Effector CD4-positive, alpha-beta T cell (primary cell): ENCODE measurements at places on chromosomes 4 and X.
A peak's percentile ranks its signal among the peaks of the same experiment; 100 is the strongest.

DNA sequence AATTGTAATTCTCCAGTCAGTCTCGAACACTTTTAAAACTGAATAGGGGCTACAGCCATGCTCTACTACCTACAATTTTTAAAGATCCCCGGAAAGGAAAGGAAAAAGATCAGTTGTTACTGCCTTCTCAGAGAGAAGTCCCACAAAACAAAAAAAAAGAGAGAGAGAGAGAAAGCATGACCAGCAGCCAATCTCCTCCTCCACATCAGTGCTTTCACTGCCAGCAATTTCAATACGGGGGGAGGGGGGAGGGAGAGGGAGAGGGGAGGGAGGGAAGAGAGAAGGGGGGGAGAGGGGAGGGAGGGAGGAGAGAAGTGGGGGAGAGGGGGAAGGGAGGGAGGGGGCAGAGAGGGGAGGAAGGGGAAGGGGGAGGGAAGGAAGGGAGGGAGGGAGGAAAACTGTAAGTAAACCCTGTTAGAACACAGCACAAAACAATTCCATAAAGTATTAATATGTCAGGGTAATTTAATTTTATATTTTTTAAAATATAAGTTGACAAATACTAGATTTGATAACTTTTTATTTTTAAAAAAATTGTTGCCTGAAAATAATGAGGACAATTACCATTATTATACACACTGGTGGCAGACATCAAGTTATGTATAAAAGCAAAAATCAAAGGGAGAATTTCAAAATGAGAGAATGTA, 108.0 kb downstream of the LRBA start:
- DNase-seq: no peak

- no peak for DNase-seq
Observed at GRCh38 chrX:81615979-81616378, 414.1 kb downstream of the SH3BGRL start.

GRCh38 chr4:43133566-43133965, 241.1 kb downstream of the GRXCR1 start:
- no peak for DNase-seq

- no peak for DNase-seq
Observed at GRCh38 chr4:130233377-130234047, 1137.6 kb downstream of the C4orf33 start.

DNA sequence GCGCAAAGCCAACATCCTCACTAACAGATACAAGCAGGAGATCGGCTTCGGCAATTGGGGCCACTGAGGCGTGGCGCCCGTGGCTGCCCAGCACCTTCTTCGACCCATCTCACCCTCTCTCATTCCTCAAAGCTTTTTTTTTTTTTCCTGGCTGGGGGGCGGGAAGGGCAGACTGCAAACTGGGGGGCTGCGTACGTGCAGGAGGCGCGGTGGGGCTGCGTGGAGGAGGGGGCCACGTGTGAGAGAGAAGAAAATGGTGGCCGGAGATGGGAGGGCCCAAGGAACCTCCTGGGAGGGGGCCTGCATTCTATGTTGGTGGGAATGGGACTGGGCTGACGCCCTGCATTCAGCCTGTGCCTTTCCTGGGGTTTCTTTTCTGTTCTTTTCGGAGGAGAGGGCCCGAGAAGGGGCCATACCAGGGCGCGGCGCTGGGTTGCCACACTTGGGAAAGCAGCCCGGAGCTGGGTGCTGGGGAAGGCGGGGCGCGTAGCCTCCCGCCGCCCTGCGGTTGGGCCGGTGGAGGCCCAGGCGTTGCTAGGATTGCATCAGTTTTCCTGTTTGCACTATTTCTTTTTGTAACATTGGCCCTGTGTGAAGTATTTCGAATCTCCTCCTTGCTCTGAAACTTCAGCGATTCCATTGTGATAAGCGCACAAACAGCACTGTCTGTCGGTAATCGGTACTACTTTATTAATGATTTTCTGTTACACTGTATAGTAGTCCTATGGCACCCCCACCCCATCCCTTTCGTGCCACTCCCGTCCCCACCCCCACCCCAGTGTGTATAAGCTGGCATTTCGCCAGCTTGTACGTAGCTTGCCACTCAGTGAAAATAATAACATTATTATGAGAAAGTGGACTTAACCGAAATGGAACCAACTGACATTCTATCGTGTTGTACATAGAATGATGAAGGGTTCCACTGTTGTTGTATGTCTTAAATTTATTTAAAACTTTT, 4.5 kb downstream of the MID1IP1 start:
- DNase-seq: peak; percentile 44

DNA sequence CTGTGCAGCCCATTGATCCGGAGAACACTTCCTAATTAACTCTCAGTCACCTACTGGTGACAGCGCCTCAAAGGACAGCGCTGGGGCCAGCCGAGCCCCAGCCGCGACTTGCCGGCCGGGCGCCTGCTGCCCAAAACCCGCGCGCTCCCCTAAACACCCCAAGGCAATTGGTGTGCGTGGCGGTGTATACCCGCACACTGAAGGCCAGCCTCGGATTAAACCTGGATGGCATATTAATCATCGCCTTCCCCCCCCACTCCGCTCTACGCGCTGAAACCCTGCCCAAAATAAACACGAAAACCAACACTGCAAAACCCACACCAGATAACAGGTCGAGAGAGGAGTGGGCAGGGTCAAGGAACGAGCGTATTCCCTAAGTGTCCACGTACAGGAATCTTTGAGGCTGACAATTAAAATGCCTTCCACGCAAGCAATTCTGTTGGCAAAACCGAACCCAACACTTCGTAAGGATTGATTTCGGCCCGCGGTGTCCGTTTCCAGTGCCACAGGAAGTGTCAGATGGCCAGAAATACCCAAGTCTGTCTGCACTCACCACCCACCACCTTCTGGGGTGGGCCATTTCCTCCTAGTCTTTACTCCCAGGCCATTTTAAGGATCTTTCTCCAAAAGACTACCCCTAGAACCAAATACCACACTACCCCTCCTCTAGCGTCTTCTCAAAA, 2.7 kb downstream of the BCOR start:
- DNase-seq: no peak

DNA sequence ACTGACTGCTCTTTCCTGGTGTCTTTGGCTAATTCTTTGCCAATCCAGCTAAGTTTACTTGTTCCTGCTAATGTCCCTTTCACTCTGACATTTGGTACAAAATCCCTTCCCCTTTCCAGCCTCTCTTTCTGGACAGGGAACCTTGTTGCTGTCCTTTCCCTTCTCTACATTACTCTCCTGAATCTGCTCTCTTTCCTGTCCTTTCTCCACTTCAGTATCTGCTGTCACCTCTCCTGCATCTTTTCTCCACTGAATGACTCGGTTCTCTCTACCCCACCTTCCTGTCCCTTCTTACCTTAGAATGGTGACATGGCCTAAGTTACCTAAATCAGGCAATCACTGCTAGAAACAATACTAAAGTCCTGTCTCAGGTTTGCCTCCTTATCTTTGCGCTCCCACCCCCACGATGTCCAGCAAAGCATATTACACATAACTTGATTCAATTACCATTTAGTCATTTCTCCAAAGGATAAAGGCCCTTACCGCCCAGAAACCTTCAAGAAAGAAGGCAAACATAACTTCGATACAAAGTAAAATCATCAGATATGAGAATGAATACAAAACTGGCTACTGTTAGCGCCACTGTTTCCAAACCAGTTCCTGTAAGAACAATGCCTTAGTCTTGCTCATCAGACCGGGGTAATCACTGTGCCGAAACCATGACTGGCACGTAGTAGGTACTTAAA, 890 bp downstream of the BOD1L1 start:
- DNase-seq: no peak

DNA sequence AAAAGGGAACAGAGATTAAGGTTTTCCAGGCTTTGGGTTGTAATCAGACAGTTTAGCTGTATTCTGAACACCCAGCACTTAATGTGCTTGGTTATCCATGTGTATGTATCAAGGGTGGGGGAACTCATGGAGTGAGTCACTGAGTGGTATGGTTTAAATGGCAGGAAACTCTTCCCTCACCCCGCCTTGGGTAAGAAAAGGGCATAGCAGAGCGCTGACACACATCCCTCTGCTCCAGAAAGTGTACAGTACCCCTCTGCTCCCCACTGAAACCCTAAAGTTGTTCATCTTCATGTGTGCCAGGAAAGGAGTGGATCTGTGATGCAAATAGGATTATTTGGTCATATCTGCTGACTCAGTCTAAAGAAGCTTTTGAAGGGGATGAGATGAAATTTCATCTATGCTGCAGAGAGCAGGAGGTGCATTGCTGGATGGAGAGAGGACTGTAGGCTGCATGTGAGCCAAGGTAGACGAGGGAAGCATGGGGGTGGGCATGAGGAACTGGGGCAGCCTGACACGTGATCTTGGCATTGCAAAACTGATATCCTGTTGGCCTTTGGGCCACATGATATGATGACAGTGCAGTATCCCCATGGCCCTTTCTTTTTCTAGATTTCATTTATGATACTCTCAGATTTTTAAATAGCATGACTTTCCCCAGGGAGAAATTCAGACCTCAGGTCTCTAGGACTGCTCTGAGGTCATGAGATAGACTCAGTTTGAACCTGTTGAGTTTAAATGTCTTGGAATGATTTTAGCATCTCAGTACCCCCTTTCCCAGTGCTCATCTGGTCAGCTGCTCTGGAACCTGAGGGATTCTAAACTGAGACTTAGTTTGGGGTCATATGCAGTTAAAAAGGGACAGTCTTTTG, 84.8 kb downstream of the TMEM164 start:
- no peak for DNase-seq
